ENCODE measurements at places on chromosomes 3 and 15.

GRCh38 chr3:183924956-183925355 lies 40.3 kb upstream of the PARL start:
- DNase-seq: no peak

- DNase-seq: no peak
These were observed 14.6 kb downstream of the ETV5 start for GRCh38 chr3:186094271-186094670.

- DNase-seq: peak; percentile 32
These were observed 10.7 kb downstream of the COPB2 start for GRCh38 chr3:139378587-139379241.

DNA sequence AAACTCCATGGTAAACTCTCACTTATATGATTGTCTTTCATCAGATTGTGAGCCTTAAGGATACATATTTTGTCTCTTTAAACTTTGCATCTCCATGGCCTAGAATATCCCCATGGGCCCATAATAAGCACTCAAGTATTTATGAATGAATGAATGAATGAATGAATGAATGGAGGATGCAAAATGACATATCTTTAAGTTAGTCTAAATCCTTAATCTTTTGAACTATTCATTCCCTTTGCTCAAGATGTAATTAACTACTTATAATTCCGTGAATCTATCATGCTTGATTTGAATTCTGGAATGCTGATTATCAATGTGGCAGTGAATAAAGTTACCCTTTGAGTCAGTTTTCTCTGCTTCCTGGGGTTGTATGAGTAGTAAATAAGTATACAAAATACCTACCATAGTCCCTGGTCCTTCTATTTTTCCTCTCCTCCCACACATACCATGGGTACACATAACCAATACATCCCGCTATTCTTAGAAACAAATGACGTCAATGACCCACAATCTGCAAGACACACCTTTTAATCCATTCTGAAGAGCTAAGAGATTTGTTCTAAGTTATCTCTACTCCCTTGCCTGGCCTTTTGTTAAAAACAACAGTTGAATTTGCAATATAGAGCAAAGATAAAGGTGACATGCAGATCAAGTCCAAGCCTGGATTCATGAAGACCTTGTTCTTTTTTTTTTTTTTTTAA lies 94.5 kb downstream of the FBN1 start:
- DNase-seq: no peak

DNA sequence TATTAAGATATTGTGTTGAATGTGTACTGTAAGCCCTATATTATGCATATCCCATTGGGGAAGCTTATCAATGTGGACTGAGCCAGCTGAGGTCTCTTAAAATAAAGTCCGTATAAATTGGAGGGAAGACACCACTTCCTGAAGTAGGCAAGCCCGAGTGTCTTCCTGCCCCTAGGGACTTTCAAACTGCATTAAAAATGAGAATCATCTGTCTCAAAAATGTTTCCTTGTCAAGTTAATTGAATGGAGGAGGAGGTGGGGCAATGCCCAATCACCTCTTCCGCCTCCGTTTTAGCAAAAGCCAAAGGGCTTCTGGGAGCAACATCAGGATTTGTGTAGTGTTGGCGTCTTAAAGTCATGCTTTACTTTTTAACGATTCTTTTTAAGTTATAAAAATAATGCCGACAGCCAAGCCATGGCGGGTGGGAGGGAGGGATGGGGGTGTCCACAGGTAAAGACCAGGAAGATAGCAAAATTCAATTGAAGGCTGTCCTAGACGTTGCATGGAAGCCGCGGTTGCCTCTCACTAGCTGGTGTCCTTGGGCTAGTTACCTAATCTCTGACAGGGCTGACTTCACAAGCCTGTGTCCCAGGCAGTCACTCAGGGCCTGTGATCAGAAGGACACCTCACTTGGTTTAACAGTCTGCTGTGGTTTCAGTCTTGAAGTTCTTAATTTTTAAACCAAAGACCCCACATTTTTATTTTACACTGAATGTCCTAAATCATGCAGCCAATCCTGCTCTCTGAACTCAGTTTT lies 524.9 kb upstream of the PROK2 start:
- DNase-seq: no peak

DNA sequence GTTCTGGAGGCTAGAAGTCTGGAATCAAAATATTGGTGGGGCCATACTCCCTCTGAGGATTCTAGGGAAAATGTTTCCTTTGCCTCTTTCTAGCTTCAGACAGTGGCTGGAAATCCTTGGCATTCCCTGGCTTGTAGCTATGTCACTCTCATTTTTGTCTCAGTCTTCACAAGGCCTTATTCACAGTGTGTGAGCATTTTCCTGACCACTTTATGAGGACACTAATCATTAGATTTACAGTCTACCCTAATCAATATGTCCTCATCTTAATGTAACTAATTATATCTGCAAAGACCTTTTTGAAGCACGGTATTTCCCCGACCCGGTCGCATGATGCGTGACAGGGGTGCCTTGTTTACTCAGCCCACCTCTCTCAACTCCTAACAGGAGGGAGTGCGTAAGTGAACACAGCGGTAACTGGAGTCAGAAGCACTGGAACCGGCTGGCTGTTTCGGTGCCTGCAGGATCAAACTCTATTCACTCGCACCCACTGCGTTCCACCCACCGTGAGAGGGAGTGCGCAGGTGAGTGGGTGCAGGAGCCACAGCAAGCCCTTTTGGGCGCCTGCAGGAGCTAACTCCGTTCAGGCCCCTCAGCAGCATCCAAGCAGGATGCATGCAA lies 155.0 kb downstream of the EPHA3 start:
- no peak for DNase-seq

DNA sequence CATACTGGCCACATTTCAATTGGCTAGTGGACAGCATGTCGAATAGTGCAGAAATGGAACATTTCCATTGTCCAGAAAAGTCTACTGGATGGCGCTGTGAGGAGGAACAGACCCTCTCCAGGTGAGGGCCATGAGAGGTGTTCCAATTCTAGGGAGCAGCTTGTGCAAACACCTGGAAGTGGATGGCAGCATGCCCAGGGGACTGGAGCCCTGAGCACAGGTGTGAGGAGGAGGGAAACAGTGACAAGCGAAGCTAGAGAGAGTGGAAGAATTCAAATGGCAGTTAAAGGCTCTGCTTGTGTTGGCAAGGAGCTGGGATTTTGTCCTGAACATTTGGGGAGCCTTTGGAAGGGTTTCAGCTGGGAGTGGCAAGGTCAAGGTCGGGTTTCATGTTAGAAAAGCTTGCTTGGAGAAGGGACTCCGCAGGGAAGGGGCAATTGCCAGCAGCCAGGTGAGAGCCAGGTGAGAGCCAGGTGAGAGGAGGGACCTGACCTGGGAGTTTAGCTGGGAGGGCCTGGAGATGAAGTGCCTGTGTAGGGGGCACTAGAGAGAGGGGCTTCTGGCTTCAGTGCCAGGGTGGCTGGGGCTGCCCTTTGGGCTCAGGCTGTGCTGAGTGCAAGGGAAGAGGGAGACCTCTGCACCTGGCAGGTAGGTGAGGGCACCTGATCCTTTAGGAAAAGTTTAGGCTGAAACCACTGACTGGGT lies 93.8 kb downstream of the LINGO1 start:
- peak; percentile 94 for DNase-seq

DNA sequence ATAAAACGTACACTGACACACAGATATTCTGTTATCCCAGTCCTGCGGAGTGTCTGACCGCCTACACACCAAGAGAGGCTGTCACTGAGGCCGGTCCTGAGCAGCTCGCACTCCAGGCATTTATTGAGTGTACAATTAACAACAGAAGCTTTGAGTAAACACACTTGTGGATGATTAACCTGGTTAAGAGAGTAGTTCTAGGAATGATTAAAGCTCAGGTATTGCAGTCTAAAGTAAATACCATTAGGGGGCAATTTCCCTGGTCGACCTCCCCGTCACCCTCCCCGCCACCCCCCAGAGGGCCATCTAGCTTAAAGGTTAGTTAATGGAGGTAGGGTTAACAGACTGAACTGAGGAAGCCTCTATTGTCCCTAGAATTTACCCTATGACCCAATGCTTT lies 1278.5 kb downstream of the NSUN3 start:
- DNase-seq: no peak

All from NCI-H2171 treated with DMSO at 0.1 percent for 48 hours (cell line).